ENCODE measurements at places on chromosomes 3 and 15.

DNA sequence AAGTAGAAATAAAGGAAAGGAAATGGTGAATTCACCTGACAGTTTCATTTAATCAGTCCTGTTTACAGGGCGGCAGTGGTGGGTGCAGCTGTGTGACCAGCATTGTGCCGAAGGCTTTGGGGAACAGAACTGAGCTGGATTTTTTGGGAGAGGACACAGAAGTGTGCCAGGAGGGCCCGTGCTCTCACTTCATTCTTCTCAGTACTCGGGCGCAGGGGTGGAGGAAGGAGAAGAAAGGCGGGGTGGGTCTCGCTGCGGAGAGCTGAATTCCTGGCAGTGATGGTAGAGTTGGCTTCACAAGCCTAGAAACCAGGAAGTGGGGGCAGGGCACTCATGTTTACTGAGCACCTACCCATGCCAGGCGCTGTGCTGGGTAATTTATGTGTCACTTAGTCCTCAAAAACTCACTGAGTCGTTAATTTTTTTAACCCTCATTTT lies 64.6 kb downstream of the CRTC3 start:
- DNase-seq = no peak

DNA sequence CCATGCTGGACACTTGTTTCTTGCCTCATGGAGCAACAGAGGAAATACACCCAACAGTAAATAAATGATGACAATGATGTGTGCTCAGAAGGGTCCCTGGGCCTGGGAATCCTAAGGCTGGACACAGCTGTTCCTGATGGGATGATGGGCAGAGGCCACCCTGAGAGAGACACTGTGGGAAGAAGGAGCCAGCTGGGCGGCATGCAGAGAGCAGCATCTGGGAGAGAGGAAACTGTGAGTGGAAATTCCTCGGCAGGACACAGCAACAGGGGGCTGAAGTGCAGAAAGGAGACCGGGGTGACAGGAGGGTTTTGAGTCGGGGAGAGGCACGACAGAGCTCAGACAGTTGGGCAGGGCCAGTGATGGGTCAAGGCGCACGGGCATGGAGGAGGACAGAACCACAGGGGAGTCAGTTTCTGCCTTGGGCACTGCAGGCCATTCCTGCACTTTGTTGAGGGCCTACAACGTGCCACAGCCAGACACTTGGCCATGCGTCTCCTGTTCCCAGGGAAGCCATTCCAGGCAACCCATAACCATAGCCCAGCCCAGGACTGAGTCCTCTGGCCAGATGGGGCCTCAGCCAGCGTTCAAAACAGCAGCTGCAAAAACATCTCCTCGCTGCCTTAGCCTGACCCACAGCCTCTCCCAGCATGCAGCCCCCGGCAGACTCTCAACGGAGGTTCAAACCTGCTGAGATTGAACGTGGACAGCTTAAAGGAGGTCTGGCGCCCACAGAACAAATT lies 36.7 kb upstream of the SLC6A1 start:
- DNase-seq = no peak

- DNase-seq = no peak
These were observed 1.1 kb upstream of the PLCL2 start for GRCh38 chr3:16883723-16884083.

GRCh38 chr15:44081026-44082013 lies 113.8 kb downstream of the FRMD5 start:
- DNase-seq = no peak

Measured in NCI-H1105 (cell line).